SHP77 treated with DMSO at 0.1 percent for 48 hours (cell line): ENCODE measurements at places on chromosomes 7 and 10.

DNA sequence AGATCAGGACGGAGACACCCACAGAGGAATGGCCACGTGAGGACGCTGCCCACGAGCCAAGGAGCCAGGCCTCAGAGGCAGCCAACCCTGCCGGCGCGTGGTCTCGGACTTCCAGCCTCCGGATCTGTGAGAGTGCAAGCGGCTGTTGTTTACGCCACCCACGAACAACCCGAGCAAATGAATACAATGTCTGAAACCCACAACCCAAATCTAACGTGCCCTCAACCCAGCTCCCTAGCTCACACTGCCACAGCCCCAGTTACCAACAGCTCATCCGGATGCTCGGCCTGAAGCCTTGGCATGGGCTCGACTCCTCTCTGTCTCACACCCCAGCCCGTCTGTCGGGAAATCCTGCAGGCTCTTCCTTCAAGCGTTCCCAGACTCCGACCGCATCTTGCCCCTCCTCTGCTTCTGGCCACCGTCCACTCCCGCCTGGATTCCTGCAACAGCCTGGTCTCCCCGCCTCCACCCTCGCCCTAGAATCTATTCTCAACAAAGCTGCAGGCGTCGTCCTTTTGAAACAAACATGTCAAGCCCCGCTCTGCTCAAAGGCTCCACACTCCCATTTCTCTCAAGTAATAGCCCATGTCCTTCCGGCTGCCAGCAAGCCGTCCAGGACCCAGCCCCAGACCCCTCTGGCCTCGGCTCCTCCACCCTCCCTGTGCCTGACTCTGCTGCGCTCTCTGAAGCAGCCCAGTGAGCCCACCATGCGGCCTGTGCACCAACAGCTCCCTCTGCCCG, 35.3 kb downstream of the STK32C start:
- DNase-seq, result no peak

DNA sequence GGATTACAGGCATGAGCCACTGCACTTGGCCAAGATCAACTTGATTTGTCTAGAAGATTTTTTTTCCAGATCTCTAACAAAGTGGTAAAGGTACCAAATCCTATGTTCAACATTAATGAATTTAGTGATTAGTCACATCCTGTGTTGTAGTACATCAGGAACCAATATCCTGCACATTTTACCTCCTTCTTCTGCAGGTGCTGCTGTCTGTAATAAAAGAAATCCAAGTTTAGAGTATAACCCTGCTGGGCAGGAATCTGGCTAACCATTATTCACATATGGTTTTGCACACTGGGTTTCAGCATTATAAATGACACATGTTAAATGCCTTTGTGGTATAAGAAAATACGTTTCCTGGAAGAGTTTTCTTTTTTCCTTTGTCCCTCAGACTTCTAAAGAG, 10.8 kb downstream of the PARD3 start:
- no peak for DNase-seq

DNA sequence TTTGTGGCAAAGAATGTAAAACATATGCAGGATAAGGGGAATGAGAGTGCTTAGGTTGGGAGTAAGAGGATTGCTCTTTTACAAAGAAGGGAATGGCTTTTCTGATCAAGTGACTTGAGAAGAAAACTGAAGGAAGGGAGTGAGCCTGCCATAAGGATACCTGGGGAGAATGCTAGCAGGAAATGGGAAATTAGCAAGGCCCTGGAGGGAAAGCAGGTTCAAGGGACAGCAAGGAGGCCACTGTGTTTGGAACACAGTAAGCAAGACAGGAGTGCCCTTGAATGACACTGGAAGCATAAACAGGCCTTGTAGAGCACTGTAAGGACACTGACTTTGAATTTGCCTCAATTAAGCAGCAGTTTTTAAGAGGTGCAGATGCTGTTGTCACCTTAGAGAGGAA, 1069.9 kb downstream of the DNAJB9 start:
- DNase-seq, result no peak

- no peak for DNase-seq
Measured at GRCh38 chr10:61503051-61503450, 49.9 kb upstream of the TMEM26 start.

DNA sequence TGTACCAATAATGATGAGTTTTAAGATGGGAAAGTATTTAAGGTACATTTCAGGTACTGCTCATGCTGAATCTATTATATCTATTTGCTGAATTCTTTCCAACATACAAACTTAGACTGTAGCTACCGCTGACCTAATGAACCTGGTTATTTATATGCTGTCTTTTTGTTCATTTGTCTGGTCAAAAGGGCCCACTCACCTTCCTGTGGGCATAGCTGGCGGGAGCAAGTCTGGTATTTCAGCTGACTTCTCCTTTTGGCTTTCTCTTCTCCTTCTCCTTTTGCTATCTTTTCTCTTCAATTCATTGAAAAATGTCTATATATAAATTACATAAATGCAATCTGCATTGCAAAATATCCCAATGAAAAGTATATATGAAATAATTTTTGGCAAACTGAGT, 9.5 kb downstream of the PLXDC2 start:
- no peak for DNase-seq

GRCh38 chr7:90178166-90178565, 23.9 kb downstream of the STEAP1 start:
- no peak for DNase-seq
